ENCODE measurements at places on chromosomes 5 and 9.

DNA sequence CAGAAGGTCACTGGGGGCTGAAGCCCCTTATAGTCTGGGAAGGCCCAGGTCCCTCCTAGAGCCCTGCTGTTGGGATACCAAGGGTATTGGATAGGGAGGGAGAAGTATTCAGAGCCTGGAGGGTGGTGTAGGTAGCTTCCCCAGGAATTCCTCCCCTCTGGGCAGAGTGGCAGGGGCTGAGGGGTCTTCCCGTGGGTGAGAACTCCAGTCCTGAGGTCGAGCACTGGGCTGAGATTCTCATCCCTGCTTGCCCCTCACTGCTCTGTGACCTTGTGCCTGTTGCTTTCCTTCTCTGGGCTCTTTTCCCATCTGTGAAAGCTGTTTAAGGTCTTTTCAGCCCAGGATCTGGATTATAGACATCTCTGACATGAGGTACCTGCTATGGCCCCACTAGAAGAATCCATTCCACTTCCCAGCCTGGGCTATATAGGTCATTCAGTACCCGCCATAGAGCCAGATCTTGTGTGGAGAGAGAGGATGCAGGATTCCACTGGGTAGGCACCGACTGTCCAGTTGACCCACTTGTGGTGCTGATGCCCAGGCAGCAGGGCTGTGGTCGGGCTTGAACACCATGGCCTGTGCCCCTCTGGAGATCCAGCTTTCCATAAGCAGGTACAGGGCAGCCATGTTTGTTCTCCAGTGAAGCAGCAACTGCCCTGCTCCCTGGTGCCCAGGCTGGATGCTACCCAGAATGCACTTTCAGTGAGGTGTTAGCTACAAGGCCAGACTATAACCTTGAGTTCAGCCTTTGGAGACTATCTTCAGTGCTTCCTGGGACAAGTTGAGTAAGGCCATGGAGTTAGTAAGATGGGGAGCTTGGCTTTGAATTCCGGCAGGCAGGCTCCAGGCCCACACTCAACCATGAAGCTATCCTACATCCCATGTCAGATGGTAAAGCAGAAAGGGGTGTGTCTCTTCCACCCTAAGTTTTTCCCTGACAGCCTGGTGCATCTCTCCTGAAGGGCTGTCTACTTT is 60.1 kb downstream of the AMBP start:
- DNase-seq, result no peak

DNA sequence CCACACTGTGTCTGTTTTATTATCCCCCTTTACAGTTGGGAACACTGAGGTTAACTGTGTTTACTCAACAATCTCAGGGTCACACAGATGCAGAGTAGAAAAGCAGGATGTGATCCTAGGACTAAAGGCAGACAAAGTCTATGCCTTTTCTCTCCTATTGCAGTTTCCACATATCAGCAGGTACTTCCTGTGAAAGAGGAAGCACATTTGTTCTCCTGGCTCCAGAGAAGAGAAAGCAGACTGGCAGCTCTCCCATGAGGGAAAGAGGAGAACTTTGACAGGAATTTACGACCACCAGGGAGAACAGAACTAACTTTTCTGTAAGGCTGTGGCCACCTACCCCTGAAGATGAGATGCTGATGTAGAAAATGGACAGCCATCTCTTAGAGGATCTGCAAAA is 84.2 kb upstream of the TNC start:
- no peak for DNase-seq

DNA sequence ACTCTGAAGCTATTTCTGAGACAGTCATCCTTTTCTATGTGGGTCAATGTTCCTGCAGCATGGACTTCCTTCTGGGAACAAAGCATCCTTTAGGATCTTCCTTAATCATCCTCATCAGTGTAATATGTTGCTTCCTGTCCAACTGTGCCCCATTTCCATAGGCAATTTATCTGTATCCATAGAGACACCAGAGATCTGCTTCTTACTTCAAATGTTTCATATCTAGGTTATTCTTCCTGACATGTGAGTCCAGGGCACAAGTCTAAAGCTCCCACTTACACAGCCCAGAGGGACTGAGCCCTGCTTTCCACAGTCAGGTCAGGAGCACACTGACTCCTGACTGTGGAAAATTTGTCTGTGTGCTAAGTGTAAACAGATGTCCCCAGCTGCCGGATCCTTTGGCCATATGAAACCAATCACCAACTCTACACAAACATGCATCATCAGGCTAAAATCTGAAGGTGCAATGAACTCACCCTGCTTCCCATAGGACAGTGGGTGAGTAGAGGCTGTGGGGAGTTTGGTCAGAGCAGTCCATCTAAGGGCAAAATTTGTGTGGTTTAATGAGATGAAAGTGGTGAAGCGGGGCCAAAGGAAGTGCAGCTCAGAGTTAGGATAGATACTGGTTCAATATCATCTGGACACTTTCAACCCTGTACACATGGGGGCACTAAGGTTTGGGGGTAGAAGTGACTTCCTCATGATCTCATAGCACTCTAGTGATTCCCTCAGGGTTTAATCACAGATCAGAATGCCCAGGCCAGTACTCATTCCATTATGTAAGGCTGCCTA is 85.2 kb upstream of the TNC start:
- no peak for DNase-seq

DNA sequence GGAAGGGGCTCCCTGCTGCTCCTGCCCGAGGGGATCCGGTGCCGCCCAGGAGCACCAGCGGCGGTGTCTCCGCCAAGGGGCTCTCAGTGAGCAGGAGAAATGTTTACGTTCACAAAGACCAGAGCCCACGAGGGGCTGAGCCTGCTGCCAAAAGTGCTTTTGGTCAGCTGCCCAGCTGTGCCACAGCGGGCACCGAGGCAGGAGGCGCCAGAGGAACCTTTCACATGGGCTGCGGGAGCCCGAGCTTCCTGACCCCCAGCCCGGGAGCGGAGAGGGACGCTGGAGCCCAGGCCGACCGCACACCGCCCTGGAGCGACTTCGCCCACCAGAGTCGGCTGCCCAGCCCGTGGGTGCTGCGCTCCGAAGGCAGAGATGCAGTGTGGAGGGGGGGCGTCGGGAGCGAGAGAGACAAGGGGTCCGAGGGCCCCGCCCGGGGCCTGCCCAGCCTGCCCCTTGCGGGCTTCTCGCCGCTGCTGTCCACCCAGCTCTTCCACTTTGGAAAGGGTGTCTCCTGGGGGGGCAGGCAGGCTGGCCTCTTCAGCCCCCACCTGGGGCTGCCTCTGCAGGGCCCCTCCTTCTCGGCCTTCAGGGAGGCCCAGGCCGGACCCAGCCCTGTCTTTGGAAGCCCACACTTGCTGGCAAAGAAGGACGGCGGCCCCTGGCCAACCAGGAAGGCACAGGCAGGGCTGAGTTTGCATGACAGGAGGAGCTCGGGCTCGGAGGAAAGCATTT is 7.9 kb downstream of the PPP1R26 start:
- no peak for DNase-seq

DNA sequence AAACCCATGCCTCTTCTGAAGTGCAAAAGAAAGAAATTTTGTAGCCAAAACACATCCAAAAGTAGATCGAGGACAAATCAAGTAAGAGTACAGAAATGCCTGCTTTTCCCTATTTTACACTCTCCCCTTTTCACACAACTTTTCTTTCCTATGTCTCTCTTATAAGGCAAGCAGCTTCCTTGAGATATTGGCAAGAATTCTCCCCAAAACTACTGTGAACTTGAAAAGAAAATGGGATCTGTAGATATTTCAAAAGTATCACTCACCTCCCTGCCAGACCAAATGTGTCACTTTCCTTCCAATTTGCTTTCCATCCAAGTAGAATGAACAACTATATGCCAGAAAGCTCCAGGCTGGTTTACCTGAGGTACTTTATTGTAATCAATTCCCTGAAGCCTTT is 47.9 kb upstream of the GABRA6 start:
- DNase-seq, result no peak

DNA sequence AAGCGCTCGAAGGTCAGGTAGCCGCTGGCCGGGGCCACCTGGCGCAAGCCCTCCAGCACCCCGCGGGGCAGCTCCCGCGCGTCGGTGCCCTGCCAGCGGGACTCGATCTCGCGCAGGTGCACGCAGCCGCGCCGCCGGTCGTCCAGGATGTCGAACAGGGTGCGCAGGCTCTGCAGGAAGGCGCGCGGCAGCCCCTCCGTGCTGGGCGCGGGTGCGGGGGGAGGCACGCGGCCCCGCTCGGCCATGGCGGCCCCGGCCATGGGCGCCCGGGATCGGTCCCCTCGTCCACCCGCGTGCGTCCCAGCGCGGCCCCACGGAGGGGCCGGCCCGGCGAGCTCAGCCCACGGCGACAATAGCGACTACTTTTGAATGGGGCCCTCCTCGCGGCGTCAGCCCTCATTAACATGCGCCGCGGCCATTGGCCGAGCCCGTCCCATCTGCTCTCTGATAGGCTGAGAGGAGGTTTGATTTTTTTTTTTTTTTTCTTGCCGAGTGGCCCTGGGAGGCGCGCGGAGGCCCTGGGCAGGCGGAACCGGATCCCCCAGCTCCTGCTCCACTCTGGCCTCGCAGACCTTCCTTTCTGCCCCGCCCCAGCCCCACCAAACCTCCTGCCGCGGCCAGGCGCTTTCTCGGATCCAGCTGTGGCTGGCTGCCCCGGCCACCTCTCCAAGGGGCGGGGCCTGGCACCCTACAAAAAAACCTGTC is at the start of gene SAPCD2:
TSS of gene SAPCD2 (minus strand) at position 357 of the 705 bp plus-strand sequence. CDS start at position 260, 97 bp downstream.
- peak; percentile 87 for DNase-seq

DNA sequence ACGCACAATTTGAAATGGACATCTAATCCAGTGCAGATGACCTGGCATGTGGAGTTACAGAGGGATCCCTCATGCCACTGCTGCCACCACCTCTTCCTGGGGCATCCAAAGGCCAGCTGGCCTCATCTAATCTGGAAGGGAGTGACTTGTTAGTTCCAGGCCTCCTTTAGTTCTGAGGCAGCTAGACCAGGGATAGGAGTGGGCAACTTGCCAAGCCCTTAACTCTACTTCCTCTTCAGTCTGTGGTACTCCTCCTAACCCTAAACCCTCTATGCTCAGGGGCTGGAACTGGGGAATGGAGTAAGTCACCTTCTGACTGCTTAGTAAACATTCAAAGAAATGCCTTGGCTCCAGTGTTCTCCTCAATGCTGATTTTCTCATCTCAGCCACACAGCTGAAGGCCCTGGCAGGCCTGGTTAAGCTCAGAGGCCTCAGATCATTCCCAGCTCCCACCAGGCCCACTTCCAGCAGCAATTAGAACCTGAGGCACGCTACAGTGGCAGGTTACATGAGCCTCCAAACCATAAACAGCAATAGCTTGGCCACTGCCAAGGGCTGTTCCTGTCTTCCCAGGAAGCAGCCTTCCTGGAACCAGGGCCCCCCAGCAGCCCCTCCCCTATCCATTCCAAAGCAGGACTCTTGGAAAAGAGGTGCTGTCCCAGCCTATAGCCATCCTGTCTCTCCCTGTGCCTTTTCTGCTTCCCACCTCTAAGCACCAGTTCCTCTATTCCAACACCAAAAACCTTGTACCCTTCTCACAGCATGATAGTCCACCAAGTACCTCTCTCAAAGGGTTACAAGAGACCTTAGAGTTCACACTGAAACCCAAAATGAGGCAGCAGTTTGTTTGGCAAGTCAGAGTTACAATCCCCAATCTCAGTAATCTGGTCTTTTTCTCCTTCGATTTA is 2.0 kb downstream of the EIF4EBP3 start:
- DNase-seq, result peak; percentile 28

- no peak for DNase-seq
Measured at GRCh38 chr9:88287972-88288371, 100.3 kb upstream of the SPIN1 start.
